ENCODE measurements at places on chromosomes 13 and 19.

- no peak for DNase-seq
Observed at GRCh38 chr19:33665776-33666595, 44.2 kb downstream of the CHST8 start.

DNA sequence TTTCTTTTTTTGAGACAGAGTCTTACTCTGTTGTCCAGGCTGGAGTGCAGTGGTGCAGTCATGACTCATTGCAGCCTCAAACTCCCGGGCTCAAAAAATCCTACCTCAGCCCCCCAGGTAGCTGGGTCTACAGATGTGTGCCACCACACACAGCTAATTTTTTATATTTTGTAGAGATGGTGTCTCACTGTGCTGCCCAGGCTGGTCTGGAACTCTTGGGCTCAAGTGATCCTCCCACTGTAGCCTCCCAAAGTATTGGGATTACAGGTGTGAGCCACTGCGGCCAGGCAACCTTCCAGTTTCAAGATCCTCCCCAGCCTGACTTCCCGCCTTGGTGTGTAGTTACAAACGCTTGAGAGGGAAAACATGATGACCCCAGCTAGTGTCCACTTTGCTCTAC is 22.2 kb downstream of the CNFN start:
- DNase-seq: no peak

GRCh38 chr13:113231306-113232207 is 22.1 kb downstream of the CUL4A start:
- peak; percentile 55 for DNase-seq

DNA sequence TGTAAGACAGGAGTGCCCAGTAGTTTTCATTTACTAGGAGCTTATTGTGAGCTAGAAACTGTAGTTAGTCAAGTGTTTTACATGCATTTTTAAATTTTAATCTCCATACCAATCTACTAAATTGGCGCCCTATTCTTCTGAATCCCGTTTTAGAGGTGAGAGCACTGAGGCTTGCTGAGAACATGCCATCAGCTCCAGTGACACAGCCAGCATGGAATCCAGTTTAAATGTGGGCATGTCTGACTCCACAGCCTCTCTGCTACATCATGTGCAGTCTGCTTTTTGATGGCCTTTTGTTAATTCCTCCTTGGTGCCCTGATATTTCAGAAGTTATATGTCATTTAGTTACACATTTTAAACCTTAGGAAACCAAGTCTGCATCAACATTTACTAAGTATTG is 325.4 kb downstream of the DLEU7 start:
- no peak for DNase-seq

DNA sequence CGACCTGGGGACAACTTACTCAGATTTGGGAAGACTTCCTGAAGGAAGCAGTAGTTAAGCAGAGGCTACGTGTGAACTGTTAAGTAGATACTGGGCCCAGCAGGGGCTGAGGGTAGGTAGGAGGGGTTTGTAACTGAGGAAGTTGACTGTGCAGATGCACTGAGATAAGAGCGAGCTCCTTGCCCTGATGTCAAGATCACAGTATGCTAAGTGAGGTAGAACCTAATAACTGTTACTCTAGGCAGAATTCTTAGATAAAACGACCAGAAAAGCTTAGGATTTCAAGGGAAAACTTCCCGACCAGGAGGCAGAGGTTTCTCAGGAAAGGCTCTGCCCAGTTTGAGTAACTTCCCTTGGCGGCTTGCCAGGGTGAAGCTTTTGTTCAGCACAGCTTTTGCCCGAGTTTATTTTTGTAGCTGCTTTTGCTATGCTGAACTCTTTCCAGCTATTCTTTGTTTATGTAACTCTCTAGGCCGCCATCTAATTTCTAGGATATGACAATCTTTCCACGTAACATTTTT is 632.1 kb downstream of the DIAPH3 start:
- DNase-seq: no peak

- DNase-seq: no peak
Observed at GRCh38 chr13:114325729-114326128, 11.4 kb downstream of the CHAMP1 start.

- no peak for DNase-seq
Observed at GRCh38 chr13:66424422-66424821, 805.7 kb downstream of the PCDH9 start.

GRCh38 chr19:6576869-6577475 is 14.0 kb downstream of the CD70 start:
- no peak for DNase-seq

- no peak for DNase-seq
Observed at GRCh38 chr19:48182434-48182833, 12.0 kb downstream of the ZSWIM9 start.

- DNase-seq: peak; percentile 37
Observed at GRCh38 chr19:58059003-58059670, at the start of gene ZNF135. Gene ZNF135 (plus strand): TSS chr19:58059282. CDS start chr19:58060003, 721 bp downstream.

- no peak for DNase-seq
Observed at GRCh38 chr13:43572656-43573360, 214.0 kb downstream of the ENOX1 start.

DNA sequence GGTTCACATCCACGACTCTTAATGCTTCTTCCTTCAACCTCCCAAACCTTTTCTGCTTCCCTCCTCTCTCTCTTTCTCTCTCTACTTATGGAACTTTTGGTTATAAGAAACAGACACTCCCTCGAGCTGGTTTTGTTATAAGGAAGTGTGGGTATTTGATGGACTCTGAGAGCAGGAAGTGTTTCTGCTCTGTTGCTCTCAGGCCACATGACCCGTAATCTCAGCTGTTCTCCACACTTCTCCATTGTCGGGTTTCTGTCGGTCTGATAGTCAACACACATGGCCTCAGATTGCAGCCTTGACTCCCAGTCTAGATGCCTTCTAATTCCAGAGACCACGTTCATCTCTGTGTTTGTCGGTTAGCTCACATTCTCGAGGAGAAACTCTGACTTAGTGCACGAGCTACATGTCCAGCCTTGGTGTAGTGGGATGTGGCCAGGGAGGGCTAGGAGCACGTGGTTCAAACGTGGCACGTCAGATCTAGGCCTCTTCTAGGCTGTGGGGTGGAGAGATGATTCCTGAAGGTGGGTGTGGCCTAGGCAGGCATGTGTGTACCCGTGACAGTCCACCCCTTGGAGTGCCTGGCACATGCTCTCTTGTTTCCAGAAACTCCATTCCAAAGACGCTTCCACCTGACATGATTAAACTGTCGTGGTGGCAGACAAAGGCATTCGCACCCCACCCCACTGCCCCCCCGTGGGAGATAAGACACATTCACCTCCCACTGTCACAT is 26.3 kb downstream of the CNFN start:
- DNase-seq: no peak

DNA sequence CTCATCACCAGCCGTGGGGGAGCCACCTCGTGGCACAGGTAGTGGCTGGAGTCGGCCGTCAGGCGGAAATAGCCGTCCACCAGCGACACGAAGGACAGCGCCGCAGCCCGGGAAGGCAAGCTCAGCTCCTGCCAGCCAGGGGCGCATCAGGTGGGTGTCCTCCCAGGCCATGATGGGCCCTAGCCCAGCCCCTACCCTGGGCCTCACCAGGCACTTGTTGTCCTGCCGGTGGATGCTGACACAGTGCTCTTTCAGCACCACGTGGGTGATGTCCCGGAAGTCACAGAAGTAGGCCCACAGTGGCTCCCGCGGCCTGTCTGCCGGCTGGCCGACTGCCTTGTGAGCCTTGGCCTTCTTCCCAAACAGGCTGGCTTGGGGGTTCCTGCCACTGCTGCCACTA is 15.7 kb downstream of the TYK2 start:
- no peak for DNase-seq

DNA sequence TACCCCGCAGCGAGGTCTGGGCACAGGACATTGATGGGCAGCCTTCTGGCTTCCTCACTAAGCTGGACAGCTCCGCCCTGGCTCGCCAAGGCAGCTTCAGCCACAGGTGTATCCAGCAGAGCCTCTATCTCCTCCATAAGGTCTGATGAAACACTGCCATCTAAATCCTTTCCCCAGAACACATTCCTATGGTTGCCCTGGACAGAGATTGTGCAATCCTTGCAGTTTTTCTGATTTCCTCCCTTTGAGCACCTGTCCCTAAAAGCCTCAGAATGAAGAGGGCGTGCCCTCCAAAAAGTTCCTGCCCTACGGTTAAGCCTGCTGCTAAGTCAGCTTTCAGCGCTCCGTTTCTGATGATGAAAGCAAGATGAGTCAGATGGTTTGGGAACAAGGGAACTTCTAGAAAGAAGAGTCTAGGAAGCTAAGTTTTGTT is 21.0 kb downstream of the CLEC4M start:
- DNase-seq: no peak

DNA sequence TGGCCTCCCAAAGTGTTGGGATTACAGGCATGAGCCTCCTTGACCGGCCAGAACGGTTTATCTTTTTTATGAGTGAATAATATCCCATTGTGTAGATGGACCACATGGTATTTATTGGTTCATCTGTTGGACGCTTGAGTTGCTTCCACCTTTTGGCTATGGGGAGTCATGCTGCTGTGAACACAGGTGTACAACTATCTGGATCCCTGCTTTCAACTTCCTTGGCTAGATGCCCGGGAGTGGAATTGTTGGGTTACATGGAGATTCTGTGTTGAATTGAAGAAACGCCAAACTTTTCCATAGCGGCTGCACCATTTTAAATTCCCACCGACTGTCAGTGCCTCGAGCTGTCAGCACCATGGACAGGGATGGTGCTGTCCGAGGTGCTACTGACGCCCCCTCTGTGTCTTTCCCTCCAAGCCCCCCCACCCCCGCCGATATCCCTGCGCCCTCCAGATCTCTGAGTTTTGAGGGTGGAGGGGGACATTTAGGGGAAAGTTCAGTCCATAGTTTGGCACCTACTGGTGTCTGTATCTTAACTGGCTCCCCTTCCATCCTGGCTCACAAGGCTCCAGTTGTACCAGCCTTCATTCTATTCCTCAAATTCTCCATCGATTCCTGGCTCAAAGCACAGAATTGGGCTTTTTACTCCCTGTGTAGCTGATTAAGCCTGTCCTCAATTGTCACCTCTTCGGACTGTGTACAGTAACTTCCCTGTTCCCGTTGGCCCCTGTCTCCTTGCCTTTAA is 27.3 kb downstream of the PNPLA6 start:
- no peak for DNase-seq

DNA sequence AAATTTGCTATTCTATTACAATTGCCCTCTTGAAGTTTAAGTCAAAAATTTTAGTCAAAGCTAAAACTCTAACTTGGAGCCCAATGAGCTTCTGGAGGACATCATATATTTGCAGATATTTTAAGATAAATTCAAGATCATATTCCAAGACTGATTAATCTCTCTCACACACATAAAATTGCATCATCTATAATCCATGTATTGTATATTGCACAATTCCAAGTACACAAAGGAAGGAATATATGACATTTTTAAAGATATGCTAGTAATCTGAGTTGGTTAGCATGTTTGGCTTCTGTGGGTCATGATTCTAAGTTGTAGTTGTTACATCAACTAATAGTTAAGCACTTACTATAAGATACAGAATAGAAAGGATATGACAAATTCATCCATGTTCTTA is 53.3 kb downstream of the KCNRG start:
- DNase-seq: no peak

DNA sequence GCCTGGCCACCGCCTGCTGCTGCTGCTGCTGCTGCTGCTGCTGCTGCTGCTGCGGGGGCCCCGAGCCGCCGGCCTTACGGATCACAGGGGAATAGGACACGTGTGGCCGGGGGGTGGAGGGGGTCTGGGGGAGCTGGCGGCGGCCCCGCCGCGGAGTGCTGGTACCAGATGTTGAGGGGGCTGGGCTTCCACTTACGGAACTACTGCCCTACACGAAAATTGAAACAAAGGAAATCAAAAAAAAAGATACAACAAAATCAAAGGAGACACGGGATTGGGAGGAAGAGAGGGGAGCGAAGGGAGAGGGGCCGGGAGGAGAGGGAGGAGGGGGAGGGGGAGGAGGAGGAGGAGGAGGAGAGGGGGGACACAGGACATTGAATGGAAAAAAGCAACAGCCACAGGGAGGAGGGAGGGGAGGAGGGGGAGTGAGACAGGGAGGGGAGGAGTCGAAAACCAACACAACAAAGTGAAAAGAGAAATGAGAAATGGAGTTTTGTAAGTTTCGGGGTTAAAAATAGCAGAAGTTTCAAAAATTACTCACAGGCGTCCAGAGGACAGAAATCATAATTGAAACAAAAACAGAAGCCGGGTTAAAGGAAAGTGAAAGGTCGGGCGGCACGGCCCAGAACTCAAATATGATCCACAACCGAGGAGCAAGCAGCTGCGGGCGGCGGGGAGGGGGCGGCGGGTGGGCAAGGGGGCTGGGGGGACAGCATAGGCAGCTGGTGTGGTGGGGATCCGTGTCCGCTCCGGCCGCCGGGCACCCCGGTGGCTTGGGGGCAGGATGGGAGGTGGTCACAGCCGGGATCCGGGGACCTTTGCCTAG is 57.8 kb downstream of the IER2 start:
- DNase-seq: peak; percentile 55

DNA sequence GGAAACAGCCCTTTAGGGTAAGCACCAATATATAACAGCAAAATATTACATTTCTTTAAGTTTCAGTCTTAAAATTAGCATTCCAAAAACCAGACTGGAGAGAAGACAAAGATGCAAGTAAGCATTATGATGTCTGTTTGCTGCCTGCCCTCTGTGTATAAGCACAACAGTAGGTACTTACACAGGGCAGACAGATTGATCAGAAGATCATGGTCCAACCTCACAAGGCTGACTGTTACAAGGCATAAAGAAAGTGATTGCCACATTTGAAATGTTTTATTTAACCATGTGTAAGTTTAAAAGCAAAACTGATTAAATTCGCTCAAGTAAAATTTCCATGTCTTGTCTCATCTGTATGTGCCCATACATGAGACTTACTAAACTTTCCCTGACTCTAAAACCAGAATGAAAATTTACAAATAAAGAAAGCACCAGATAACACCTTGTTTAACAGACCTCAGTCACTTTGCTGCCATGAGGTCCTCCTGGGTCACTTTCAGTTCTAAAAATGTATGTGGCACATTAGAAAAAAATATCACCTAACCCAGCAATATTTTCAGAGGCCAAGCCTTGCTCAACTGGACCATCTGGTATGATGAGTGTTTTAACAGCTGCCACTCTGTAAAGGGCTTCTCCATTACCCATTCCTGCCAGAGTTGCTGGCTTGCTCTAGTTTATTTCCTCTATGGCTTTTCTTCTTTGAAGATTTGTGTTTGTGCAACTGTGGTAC is 297.0 kb downstream of the RBM26 start:
- no peak for DNase-seq
